ENCODE measurements at places on chromosomes 16 and 17.

DNA sequence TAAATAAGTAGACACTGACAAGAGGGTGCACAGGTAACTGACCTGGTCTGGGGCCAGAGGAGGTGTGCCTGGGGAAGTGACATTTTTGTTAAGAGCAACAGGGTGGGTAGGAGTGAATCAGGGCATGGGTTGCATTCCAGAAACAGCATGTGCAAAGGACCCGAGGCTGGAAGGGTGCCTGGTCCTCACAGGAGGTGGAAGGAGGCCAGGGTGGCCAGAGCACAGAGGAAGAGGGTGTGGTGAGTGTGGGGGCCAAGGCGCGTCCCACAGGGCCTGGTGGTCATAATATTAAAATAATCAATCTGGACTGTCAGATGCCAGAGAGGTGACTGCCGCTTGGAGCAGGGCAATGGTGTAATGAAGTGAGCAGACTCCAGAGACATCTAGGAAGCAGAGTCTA is 14.3 kb downstream of the ARHGAP23 start:
- DNase-seq, result no peak

DNA sequence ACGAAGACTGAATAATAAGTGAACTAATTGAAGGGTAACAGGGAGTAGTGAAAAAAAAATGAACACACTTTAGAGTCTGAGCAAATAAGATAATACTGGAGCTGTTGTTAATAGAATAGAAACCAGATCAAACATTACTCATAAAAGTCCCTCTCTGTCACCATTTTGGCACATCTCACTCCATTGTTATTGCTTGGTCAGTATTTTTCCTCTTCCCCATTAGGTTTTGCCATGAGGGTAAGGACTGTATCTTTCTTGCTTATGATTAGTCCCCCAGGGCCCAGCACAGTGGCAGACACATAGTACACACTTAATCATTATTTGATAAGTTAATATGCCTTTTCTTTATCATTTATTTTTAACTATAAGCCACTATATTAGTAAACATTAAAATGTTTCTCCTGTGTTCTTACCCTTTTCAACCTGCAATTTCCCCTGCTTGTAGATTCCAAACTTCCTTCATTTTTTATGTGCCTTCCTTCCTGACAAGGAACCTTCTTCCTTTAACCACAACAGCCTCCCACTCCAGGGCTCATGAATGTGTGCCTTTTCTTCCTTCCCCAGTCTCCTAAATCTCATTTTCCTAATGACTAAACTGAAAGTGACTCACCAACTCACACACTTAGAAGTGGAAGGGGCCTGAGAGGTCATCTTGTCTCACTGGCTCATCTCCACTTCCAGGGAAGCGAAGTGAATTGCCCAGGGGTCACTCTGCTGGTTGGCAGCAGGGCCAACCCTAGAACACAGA is 88.2 kb upstream of the HAS3 start:
- DNase-seq, result no peak

DNA sequence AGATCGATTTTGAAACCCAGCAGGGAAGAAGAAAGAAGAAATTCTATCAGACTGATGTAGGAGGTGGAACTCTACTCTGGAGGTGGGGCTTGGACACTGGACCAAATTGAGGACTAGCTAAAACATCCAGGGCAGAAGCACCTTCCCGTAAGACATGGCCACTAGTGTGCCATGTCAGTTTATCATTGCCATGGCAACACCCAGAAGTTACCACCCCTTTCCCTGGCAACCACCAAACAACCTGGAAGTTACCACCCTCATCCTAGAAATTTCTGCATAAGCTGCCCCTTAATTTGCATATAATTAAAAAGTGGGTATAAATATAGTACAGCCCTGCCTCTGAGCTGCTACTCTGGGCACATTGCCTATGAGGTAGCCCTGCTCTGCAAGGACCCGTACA is 66.7 kb downstream of the NACA2 start:
- no peak for DNase-seq

DNA sequence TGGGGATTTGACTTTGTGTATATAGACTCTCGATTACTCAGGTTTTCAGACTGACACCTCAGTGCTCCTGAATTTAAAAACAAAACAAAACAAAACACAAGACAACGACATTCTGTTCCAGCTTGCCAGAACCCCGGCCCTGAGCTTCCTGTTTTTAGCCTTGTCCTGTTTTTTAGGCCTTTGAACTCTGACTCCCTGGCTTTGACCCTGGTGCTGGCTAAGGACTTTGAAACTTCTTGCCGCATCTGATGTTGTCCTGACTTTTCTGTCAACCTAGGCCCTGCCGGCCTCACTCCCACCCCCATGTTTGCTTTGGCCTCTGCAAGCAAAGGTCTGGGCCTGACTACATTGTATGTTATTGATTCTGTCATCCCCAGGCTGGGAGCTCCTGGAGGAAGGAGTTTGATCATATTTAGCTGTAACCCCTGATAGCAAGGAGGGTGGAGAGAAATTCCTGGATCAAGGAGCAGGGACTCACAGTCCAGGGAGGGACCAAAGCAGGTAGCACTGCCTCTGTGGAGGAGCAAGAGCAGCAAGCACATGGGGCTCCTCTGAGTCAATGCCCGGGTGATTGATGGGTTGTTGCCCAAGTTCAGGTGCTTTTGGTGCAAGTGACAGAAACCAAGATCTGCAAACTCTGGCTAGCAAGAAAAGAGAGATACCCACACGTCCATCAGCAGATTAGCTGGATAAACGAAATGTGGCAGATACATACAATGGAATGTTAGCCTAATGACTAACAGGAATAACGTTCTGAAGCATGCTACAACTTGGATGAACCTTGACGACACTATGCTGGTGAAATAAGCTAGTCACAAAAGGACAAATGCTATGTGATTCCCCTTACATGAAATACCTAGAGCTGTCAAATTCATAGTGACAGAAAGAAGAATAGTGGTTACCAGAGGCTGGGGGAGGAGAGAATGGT is 7.7 kb downstream of the CCL16 start:
- no peak for DNase-seq

DNA sequence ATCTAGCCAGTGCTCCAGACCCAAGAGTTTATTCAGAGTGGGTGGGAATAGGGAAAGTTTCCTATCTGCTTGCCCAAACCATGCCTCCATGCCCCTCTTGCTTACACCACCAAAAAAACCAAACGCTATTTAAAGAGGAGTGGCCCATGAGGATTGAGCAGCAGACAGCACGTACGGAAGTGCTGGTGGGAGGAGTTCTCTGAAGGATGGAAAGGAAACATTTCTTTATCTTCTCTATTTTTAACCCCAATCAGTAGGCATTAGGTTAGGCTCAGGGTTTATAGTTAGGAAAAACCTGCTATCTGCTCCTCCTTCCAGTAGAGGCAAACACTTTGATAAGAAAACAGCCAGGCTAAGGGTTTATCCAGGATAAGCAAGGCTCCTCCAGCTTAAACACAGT is 235.3 kb downstream of the ZFHX3 start:
- no peak for DNase-seq
